ENCODE measurements at places on chromosomes 12 and 14. TPM values are rescaled to one million over a fixed set of nuclear protein-coding genes. Genes with fewer than 3 reads are reported as not detected.

GRCh38 chr12:29756741-29757390, 26.9 kb downstream of the TMTC1 start:
- H3K4me1 ChIP-seq: no peaks in the 10 kb centered on the region
- H3K27me3 ChIP-seq: no peaks in the 10 kb centered on the region
- H3K36me3 ChIP-seq: no peaks in the 10 kb centered on the region
- H3K4me3 ChIP-seq: no peak overlapping the region
- no peak overlapping the region for H3K27ac ChIP-seq

DNA sequence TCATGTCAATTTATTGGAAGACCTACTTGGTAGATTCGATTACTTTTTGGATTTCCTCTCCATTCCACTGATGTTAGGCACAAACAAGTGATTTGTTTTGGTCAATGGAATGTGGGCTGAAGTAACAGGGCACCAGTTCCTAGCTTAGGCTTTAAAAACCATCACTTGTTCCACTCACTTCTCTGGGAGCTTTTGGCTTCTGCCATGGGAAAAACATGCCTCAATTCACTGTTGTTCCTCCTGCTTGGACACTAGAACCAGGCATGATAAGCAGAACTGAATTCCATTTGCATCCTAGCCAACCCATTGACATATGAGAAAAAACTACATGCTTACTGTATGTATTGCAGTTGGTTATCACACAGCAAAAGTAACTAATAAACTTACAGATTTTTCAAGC, 47.8 kb downstream of the LLPH start:
- no peaks in the 10 kb centered on the region for H3K36me3 ChIP-seq
- DNase-seq: no peak
- no peak overlapping the region for H3K4me3 ChIP-seq

- no peaks in the 10 kb centered on the region for H3K27me3 ChIP-seq
- no peak overlapping the region for H3K27ac ChIP-seq
- DNase-seq: no peak
Observed at GRCh38 chr14:50806241-50806933, 24.6 kb downstream of the NIN start.

Gene REM2
- total RNA-seq: 0.41 TPM

GRCh38 chr14:96739200-96739910, 57.8 kb upstream of the VRK1 start:
- H3K27me3 ChIP-seq: peaks cover 71% of the 10 kb centered on the region
- peaks cover 8% of the 10 kb centered on the region for H3K4me1 ChIP-seq
- DNase-seq: no peak
- H3K4me3 ChIP-seq: no peak overlapping the region
- no peak overlapping the region for H3K27ac ChIP-seq
- no peaks in the 10 kb centered on the region for H3K36me3 ChIP-seq

DNA sequence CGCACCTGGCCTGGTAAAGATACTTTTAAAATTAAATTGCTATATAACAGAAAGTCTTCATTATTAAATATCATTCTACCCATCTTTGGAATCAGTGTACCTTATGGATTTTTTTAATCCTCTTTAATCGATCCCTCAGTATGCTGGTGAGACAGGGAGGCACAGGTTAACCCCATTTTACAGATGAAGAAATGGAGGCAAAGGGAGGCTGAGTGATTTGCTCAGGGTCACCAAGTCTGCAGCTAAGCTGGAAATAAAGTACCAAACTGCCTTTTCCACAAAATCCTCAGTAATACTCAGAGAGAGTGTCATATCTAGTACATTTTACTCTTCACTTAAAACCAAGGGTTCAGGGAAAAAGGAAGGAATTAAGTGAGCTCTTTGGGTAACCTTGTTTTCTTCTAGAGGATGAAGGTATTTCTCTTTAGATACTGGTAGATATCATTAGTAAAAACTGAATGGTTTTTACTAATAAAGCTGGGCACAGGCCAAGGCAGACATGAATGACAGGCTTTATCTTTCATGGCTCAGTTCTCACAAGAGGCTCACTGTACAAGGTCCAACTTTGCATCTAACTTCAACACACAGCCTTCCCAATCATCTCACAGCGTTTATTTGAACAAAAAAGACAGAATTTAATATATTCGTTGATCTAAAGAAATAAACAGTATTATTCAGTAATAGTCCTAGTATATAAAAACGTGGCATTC, 35.3 kb upstream of the TTC7B start:
- H3K4me3 ChIP-seq: no peak overlapping the region
- no peak overlapping the region for H3K27ac ChIP-seq
- no peaks in the 10 kb centered on the region for H3K27me3 ChIP-seq
- H3K36me3 ChIP-seq: no peaks in the 10 kb centered on the region
- H3K4me1 ChIP-seq: no peaks in the 10 kb centered on the region
- DNase-seq: no peak

Data from upper lobe of right lung (tissue), 1 donor.